ENCODE measurements at places on chromosomes 1 and 21.

GRCh38 chr1:230913496-230913895, 45.2 kb upstream of the C1orf198 start:
- no peak for DNase-seq

- DNase-seq: no peak
Measured at GRCh38 chr1:90344963-90345730, 350.2 kb downstream of the ZNF326 start.

DNA sequence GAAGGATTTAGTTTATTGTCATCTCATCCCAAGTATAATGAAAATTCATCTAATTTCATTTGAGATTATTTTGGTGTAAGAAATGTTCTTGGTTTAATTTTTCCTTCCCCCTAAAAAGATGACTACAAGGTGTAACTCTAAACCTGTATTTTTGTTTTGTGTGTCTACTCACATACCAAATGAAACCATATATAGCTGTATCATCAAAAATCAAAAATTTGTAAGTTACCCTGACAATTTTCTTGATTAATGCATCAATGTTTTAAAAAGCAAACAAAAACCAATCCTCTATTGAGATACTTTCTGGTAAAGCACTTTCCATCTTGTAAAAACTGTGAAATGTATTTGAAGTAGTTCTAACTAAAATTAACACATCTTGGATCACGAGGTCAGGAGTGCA, 30.8 kb downstream of the FH start:
- no peak for DNase-seq

DNA sequence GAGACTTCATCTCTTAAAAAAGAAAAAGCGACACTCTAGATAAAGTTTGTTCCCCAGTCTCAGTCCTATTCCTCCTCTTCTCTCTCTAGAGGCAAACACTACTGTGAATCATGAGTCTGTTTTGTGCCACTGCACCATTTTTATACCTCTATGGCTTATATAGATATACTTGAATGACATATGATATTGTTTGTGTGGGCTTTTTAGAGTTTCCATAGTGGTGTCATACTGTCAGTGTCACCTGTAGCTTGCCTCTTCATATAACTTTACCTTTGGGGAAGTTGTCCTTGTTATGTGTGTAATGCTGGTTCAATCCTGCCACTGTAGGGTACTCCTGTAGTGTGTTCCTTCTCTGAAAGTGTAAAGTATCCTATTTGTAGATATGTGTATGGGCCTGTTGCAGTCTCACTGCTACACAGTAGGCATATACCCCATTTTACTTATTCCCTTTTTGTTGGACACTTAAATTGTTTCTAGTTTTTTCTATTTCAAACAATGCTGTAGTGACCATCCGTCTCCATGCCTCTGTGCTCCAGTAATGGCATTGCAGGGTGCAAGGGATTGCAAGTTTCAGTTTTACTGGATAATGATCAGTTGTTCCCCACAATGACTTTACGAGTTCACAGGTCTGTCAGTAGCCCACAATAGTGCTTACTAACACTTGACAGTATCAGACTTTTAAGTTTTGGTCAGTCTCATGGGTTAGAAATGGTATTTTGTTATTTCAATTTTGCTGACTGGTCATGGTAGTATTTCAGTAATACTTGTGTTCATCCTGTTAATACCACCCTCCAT, 2.7 kb downstream of the PRMT2 start:
- DNase-seq: no peak

DNA sequence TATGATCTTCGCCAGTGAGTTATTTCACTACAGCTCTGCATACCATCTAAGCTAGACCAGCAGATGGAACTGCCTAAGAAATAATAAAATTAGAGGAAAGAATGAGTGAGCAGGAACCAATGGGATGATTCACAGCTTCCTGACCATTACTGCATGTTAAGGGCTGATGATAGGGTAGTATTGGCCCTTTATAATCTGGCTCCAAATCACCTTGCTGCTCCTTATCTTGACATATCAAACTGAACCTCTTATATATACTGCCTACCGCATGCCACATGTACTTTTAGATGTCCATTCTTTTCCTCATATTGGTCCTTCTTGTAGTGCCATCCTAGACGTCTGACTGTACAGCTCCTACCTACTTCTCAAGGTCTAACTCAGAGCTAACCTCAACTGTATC, 524.4 kb downstream of the DPYD start:
- no peak for DNase-seq

Data from activated naive CD4-positive, alpha-beta T cell (primary cell).